Mammary epithelial cell (primary cell): ENCODE measurements at places on chromosomes 13 and 19.

DNA sequence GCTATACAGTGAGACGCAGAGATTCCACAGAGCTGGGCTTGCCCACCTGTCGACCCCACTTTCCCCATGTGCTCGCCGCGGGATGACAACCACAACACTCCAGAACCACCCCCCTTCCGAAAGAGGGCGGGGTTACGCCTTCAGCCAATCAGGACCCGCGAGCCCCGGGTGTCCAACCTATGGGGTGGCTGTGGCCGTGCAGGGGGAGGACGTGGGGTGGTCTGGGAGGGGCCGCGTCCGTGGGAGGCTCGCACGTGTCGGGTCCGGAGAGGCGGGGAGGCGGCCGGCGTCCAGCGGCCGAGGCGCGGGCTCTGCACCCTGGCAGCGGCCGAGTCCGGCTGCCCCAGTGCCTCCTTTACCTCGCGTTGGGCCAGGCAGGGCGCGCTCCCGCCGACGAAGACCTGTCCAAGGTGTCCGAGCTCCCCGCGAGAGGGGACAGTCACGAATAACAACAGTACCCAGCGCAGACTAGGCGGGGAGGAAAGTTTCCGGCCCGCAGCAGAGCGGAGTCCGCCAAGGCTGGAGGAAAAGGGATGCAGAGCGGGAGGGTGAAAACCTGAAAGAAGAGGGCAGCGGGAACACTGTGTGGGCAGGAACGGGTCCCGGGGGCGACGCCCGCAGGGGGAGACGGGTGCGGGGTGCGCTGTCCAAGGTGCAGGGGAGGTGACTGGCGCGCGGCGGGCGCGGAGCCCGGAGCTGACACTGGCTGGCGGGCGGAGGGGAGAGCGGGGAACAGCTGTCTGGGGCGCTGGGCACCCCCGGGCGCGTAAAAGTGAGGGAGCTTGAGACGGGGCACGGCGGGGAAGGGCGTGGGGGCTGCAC is 911 bp downstream of the ENOX1 start:
- DNase-seq, result peak; percentile 56

DNA sequence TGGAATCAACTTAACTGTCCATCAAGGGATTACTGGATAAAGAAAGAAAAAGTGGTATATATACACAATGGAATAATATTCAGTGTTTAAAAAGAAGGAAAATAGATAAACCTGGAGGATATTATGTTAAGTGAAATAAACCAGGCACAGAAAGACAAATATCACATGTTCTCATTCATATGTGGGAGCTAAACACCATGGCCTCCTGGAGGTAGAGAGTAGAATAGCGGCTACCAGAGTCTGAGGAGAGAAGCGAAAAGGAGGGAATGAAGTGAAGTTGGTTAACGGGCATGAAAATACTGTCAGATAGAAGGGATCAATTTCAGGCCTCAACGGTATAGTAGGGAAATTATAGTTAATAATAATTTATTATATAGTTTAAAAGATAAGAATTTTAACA is 147.5 kb upstream of the OBI1 start:
- no peak for DNase-seq

DNA sequence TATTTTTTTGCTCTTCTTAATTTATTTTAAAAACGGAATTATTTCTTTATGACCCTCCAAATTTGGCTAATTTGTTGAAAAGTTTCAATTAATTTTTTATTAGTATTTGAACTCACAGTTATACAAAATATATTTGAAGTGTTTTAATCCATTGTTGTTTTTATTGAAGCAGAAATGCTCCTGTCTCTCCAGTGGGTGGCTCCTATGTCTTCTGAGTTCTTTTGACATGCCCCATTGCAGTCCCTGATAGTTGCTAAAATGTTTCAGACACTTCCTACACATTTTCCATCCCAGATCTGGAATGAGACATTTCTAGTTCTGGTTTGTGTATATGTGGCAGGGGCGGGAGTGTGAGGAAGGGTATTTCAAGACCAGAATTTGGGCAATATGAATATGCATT is 579.4 kb upstream of the PRR20A start:
- DNase-seq, result no peak

GRCh38 chr19:14048443-14049153 is 13.3 kb downstream of the PALM3 start:
- peak; percentile 19 for DNase-seq

DNA sequence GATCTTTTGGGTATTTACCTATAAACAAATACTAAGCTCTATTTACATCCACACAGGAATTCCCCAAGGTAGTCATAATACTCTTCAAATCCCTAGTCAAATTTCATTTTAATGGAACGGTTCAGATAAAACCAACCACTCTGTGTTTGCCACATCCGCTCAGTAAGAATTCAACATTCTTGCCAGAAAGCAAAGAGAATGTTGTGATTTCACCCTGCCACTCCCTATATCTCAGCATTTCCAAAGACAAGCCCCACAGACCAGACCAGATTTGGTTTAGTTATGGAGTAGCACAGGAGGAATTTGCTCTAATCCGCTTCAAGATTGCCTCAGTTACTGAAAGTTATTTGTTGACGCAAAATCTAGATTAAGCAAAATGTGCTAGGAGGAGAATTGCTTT is 105.6 kb upstream of the SERP2 start:
- peak; percentile 46 for DNase-seq

- no peak for DNase-seq
These were observed 905.0 kb downstream of the GPC5 start for GRCh38 chr13:92303428-92303827.

- DNase-seq, result no peak
These were observed 291.3 kb downstream of the MTUS2 start for GRCh38 chr13:29111446-29111845.

- DNase-seq, result no peak
These were observed 1345.0 kb upstream of the SLC10A2 start for GRCh38 chr13:104411141-104411765.
